Stimulated activated CD4-positive, alpha-beta T cell treated with anti-CD3 and anti-CD28 coated beads, Interleukin-15, amount 100 ng/mL, for 1 hour (primary cell): ENCODE measurements at places on chromosomes 13 and 19.
A peak's percentile ranks its signal among the peaks of the same experiment; 100 is the strongest.

GRCh38 chr13:36132376-36132775 is 1.2 kb upstream of the DCLK1 start:
- DNase-seq, result no peak

GRCh38 chr13:49587311-49587847 is 2.0 kb upstream of the RCBTB1 start:
- no peak for DNase-seq

GRCh38 chr19:1491114-1491848 is at the start of gene REEP6:
REEP6 (plus strand) TSS chr19:1491181; CDS start chr19:1491270, 89 bp downstream.
- no peak for DNase-seq

DNA sequence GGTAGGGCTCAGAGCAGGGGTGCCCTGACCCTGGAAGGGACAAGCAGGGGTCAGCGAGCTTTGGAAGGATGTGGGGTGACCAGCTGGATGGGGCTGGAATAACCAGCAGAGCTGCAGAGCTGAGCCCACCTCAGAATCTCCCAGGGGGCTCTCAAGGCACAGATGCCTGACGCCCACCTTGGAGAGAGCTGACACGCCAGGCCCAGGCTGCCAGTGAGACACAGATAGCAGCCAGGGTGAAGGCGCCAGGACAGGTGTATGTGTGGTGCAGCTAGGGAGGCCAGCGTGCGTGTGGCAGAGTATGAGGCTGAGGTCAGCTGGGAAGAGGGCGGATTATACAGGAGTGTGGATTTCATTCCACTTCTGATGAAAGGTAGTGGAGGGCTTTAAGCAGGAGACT is 8.9 kb downstream of the AP1M1 start:
- no peak for DNase-seq

DNA sequence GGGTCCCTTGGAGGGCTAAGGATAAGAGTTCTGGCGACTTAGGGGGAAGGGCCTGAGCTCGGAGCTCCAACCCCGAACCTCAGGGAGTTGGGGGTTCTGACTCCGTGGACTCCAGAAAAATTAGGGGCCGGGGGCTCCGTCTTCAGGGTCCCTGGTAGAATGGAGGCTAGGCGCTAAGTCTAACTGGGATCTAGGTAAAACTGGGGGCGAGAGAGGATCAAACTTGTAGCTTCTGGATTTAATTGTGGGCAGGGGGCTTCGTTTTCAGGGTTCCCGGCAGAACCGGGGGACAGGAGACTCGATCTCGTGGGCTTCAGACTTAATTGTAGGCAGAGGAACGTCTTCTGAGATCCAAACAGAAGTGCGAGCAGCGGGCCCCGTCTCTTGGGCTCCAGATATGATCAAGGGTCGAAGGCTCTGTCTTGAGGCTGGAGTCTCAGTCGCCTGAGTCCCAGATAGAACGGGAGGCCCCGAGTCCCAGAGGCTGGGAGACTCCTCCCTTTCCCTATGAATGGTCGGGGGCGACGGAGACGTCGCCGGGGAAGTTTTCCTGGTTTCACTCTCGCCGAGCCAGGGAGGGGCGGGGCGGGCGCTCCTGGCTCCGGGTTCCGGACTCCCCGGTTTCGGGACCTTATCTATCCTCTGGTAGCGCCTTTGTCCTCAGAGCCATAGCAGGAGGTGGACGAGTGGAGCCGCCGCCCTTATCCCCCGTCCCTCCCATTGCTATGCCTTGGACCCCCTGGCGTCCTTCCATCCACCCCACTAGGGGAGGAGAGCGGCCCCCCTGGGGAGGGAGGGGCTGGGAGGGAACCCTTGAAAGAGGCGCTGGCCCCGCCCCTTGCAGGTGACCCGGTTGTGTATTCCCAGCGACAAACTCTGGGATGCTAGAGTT is 1.3 kb downstream of the NECTIN2 start:
- DNase-seq, result no peak

- no peak for DNase-seq
These were observed 1291.7 kb upstream of the MIR17HG start for GRCh38 chr13:90055760-90056159.

GRCh38 chr13:102293723-102294122 is 108.1 kb downstream of the FGF14 start:
- DNase-seq, result no peak

GRCh38 chr19:41606215-41606837 is 20.5 kb downstream of the CEACAM4 start:
- DNase-seq, result no peak

GRCh38 chr19:45103508-45104319 is 10.7 kb downstream of the PPP1R37 start:
- DNase-seq, result no peak

GRCh38 chr13:23558675-23559536 is 11.3 kb upstream of the TNFRSF19 start:
- no peak for DNase-seq

- no peak for DNase-seq
These were observed 8.8 kb upstream of the IGFL4 start for GRCh38 chr19:46049597-46049996.

DNA sequence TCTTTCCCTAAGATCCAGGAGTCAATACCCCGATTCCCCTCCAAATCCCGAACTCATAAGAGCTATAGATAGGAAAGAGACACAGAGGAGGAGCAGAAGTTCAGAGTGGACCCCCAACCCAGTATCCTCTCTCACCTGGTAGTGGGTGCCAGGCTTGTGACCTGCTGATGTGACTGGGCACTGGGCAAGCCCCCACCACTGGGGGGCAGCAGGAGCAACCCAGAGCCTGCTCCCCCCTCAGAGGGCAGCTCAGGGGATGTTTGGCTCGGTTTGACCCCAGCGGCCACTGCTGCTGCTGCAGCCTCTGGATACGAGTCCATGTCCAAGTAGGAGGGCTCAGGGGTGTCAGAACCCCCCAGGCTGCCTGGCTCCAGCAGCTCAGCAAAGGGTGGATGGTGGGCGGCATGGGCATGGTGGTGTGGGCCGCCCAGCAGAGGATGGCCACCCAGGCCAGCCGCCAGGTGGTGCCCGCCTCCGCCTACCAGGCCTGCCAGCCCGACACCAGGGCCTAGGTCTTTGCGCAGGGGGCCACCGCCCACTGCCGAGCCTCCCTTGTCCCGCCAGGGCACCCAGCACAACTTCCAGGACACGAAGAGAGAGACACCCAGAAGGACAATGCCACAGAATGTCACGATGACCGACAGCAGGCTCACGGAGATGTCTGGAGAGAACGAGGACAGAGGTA is 7.4 kb downstream of the SYT3 start:
- no peak for DNase-seq

DNA sequence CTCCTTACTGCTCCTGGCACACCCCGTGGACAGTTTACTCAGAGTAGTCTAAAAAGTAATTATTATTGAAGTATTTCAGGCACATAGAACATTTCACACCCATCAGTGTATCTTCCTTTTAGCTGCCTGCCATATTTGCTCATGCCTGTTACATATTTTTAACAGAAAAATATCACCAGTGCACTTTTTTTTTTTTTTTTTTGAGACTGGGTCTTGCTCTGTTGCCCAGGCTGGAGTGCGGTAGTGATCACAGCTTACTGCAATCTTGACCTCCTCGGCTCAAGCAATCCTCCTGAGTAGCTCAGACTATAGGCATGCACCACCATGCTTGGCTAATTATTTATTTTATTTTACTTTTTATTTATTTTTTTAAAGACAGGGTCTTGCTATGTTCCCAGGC is 40.7 kb upstream of the GPI start:
- DNase-seq, result no peak

GRCh38 chr13:51938454-51938853 is 72.8 kb downstream of the ATP7B start:
- no peak for DNase-seq

GRCh38 chr13:24529478-24529877 is 16.9 kb upstream of the PARP4 start:
- DNase-seq, result no peak

DNA sequence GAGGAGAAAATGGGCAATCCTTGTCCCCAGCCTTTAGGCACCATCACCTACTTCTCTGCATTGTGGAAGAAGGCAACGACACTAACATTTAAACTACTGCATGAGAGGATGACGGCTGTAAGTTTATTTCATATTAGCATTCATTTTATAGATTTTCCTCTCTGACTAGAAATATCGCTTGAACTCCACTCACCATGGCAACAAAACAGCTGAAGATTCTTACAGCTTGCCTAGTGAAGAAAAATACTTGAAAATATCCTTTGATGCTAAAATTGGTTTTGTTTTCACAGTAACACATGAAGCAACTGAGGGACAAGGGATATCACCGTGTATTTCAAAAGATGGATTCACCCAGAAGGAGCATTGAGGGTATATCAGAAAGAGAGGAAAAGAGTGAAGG is 284.3 kb downstream of the LIG4 start:
- DNase-seq, result no peak

DNA sequence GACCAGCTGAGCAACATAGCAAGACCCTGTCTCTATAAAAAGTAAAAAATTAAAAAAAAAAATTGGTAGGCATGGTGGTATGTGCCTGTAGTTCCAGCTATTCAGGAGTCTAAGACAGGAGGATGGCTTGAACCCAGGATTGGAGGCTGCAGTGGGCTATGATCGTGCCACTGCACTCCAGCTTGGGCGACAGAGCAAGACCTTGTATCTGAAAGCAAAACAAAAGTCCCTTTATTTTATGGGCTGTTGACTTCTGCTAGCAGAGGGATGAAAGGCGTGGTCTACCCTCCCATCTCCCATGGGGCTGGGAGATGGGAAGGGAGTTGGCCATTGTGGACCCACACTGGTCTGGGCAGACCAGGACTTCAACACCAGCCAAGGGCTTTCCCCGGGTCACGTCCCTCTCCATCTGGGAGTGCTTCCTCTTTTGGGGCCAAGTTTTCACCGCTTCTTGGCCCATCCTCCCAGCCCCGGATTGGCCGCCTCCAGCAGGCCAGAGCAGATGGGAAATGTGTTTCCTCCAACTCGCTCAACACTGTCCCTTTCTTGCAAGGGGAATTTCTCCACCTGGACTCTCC is 2.2 kb upstream of the TNFSF9 start:
- DNase-seq, result no peak

DNA sequence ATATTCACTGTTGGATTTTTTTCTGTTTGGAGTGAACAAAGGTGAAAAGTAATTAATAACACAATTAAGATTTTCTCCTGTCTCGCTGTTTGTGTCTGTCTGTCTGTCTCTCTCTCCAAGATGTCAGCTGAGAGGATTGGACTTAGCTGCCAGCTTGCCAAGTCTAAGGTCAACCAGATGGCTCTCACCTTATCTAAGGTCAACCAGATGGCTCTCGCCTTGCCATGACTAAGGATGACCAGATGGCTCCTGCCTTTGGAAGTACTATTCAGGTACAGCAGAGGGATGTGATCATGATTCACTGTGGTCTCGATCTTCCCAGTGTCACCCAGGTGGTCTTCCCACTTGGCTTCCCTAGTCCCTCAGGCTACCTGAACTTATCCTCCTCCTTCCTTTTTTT is 1436.4 kb downstream of the UQCRFS1 start:
- no peak for DNase-seq

DNA sequence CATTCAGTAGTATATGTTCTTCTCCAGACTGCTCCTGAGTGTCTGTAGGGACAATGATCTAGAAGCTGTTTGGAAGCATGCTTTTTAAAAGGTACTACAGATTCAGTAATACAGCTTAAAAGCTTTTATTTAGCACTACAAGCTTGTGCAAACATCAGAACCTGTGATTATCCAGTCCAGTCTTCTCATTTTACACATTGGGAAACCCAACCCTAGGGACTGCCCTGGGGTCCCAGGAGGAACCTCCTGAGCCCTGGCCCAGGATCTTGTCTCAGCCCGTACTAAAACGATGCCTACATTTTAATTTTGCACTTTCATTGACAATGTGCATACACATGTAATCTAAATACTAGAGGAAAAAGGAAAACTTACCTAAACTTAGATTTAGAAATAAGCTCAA is 12.5 kb downstream of the DOCK9 start:
- DNase-seq, result no peak

DNA sequence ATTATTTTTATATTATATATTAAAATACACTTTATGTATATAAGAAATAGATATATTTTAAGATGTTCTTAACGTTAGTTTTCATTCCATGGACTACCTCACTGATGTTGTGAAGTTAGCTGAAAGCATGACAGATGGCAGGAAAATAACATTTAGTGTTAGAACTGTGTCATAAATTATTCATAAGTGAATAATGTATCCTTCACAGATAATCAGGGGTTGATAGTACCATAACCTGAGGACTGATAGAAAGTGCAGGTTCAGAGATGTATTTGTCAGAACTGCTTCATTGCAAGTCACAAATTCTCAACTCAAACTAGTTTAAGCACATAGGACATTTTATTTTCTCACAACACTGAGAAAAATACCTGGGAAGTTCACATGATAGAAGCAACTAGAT is 14.6 kb upstream of the DIAPH3 start:
- no peak for DNase-seq

- no peak for DNase-seq
These were observed 235.6 kb downstream of the SPRY2 start for GRCh38 chr13:80105350-80105749.

DNA sequence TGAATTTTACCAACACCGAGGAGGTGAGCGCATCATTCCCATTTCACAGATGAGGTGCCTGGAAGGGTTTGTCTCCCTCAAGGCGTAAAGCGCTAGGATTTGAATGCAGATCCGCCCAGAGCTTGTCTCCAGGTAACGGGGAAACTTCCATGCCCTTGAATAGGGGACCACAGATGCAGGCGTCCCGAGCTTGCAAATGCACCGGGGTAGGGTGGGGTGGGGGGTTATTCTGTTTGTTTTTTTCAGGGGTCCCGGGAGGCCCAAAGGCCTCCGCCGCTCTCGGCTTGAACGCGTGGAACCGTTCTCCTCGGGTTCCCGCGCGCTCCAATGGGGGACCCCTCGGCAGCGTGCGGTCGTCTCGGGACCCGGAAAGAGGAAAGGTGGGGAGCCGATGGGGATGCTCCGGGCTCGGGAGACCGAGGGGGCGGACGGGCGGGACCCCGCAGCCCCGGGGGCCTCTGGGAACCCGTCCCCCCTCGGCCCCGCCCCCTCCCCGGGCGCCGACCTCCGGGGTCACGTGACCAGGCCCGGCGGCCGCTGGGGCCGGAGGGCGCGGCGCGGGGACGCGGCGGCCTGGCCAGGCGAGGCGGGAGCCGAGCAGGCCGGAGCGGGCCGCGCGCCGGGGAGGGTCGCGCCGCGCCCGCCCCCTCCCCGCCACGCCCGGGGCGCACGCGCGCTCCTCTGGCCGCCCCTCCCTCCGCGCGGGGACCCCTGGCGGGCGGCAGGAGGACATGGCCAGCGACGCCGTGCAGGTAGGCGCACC is at the start of gene PKN1:
Gene PKN1 (plus strand): TSS at position 516 of the 763 bp plus-strand sequence. CDS start 216 bp downstream, at position 732.
- peak; percentile 55 for DNase-seq

- DNase-seq, result no peak
These were observed 14.8 kb downstream of the LYPD3 start for GRCh38 chr19:43450545-43450997.

DNA sequence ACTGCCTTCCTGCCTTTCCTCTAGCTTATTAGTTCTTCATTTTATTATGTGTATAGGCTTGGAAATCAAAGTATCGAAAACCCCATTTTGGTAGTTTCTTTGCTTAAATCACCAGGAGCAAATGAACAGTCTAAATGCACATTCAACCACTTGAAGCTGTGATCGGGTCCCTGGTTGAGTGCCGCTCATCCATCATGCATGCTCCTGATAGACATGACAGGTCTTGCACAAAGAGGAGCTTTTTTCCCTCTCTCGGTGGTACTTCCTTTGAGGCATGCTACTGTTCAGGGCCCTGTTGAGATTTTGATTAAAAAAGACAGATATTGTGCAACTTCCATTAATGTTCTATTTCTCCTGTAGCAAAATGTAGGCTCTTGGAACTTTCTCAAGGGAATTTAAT is 185.8 kb downstream of the OLFM4 start:
- DNase-seq, result no peak

- DNase-seq, result no peak
These were observed 98.7 kb downstream of the STARD13 start for GRCh38 chr13:33186861-33187291.

- no peak for DNase-seq
These were observed 197.7 kb downstream of the USP12 start for GRCh38 chr13:26973946-26974345.
